Lung (tissue), 17 donors: ENCODE measurements at places on chromosomes 16 and 17. TPM values are rescaled to one million over a fixed set of nuclear protein-coding genes. Genes with fewer than 3 reads are reported as not detected.

Gene EPX
- 0.14 TPM for total RNA-seq

Gene RAMP2
- 66.6 TPM for total RNA-seq

Gene CACNA1H
- 10.3 TPM for total RNA-seq

Gene RNF112
- total RNA-seq: 6.9 TPM

Gene PLD6
- total RNA-seq: 6.2 TPM

Gene KRTAP1-1
- total RNA-seq: not detected

Gene SLC5A2
- total RNA-seq: 1.7 TPM

Gene IRX6
- 6.0 TPM for total RNA-seq

Gene CCL8
- 0.26 TPM for total RNA-seq

Gene DCAF7
- 58.7 TPM for total RNA-seq

Gene TAC4
- not detected for total RNA-seq

Gene ATAD5
- total RNA-seq: 2.2 TPM

Gene KRTAP4-7
- not detected for total RNA-seq

Gene PIMREG
- total RNA-seq: 3.0 TPM

Gene CD300E
- 3.4 TPM for total RNA-seq

Gene CHAD
- total RNA-seq: 0.37 TPM

Gene ZP2
- not detected for total RNA-seq

Gene NPIPB8
- 1.6 TPM for total RNA-seq

Gene RNF222
- total RNA-seq: not detected
